Glutamatergic neuron (in vitro differentiated cells): ENCODE measurements at places on chromosomes 6 and 20. TPM values are rescaled to one million over a fixed set of nuclear protein-coding genes. Genes with fewer than 3 reads are reported as not detected.

The SEL1L2 gene
- not detected for total RNA-seq

- DNase-seq: no peak
These were observed 319.1 kb upstream of the NT5E start for GRCh38 chr6:85130743-85131142.

- no peak for DNase-seq
These were observed 27.6 kb upstream of the IPCEF1 start for GRCh38 chr6:154384191-154384590.

DNA sequence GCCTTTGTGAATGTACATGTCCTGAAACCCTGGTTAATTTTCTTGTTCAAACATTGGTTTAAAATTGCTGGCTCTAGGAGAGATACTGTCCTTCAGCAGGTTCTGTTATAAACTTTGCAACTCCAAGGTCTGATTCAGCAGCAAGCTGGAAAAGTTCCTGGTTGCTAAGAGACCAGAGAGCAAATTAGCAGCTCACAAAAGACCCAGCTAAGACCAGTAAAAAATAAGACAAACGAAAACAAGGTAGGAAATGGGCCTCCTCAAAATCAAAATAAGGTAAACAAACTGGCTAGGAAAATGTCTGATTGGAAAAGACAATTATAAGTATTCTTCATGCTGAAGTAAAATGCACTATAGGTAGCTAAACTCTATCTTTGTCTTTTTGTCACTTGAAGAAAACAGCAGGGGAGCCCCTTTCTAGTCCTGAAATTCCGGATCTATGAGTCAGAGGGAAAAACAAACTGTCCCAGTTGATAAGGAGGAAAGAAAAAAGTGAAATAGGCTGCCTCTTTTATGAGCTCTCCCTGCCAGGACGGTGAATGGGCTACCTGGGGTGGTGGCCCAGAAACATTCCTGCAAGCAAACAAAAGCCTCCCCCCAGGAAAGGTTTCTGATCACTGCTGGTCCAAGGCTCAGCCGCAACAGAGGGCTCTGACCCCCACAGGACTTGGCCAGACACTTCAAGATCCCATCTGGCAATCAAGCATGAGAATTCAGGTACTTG, 41.6 kb downstream of the UNC5CL start:
- no peak for DNase-seq

GRCh38 chr6:136728033-136728939, 64.0 kb downstream of the MAP3K5 start:
- DNase-seq: no peak
